ENCODE measurements at places on chromosomes 16 and 17. TPM values are rescaled to one million over a fixed set of nuclear protein-coding genes. Genes with fewer than 3 reads are reported as not detected.

The BRD7 gene
- total RNA-seq = 63.4 TPM

The DNASE1L2 gene
- 0.77 TPM for total RNA-seq

The SOX8 gene
- total RNA-seq = 1.4 TPM

The SLC47A1 gene
- 23.1 TPM for total RNA-seq

The PARD6A gene
- total RNA-seq = 1.0 TPM

The EPOP gene
- total RNA-seq = 13.5 TPM

The TRPV3 gene
- 0.46 TPM for total RNA-seq
